Suprapubic skin (tissue), 4 donors: ENCODE measurements at places on chromosomes 1 and 21. TPM values are rescaled to one million over a fixed set of nuclear protein-coding genes. Genes with fewer than 3 reads are reported as not detected.

Gene USP16
- 27.7 TPM for total RNA-seq

Gene AADACL4
- not detected for total RNA-seq

Gene AMY2A
- total RNA-seq = not detected

Gene KCNE2
- not detected for total RNA-seq

Gene C1orf115
- total RNA-seq = 24.5 TPM

Gene MNDA
- total RNA-seq = 2.0 TPM

Gene OR6N1
- total RNA-seq = not detected

Gene PRAMEF26
- total RNA-seq = not detected

Gene ZYG11A
- total RNA-seq = not detected

Gene ARID4B
- 35.7 TPM for total RNA-seq

Gene MIA3
- total RNA-seq = 44.0 TPM

Gene ILDR2
- total RNA-seq = 0.47 TPM

GRCh38 chr1:199780948-199781670 lies 246.4 kb upstream of the NR5A2 start:
- H3K4me1 ChIP-seq = no peaks in the 10 kb centered on the region
- no peak for DNase-seq
- H3K27me3 ChIP-seq = no peaks in the 10 kb centered on the region
- H3K4me3 ChIP-seq = no peak overlapping the region

DNA sequence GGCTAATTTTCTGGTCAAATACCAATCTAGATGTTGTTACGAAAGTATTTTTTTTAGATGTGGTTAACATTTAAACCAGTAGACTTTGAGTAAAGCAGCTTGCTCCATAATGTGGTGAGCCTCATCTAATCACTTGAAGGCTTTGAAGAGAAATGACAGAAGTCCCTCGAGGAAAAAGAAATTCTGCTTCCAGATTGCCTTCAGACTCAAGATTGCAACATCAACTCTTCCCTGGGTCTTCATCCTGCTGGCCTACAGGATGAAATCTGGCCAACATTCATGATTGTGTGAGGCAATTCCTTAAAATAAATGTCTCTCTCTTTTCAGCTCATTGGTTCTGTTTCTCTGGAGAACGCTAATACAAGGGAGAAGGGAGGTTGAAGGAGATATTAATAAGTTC lies 32.5 kb upstream of the SSX2IP start:
- no peaks in the 10 kb centered on the region for H3K36me3 ChIP-seq
- H3K27me3 ChIP-seq = no peaks in the 10 kb centered on the region
- no peak overlapping the region for H3K27ac ChIP-seq

- H3K4me3 ChIP-seq = no peak overlapping the region
- no peak overlapping the region for H3K27ac ChIP-seq
- no peaks in the 10 kb centered on the region for H3K36me3 ChIP-seq
- no peaks in the 10 kb centered on the region for H3K4me1 ChIP-seq
- H3K27me3 ChIP-seq = no peaks in the 10 kb centered on the region
Measured at GRCh38 chr1:101175886-101176285, 60.9 kb upstream of the S1PR1 start.

DNA sequence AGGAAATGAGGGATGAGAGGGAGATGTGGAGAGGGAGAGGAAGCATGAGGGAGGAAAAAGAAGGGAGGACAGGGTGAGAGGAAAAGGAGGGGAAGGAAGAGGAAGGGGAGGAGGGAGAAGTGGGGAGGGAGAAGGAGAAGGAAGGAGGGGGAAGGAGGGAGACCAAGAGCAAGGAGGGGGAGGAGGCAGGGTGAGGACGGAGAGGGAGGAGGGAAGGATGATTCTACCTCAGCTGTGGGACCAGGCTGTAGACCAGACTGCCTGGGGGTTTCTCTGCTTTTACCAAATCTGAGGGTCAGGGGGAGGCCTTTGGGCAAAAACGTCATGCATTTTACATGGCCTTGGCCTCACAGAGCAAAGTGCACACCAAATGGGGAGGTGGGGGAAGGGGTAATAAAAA lies 94.5 kb downstream of the KCND3 start:
- no peak for DNase-seq
- no peak overlapping the region for H3K4me3 ChIP-seq
- peaks cover 19% of the 10 kb centered on the region for H3K27me3 ChIP-seq
- no peaks in the 10 kb centered on the region for H3K36me3 ChIP-seq
- H3K27ac ChIP-seq = no peak overlapping the region

- H3K36me3 ChIP-seq = no peaks in the 10 kb centered on the region
- no peak overlapping the region for H3K27ac ChIP-seq
- H3K27me3 ChIP-seq = peaks cover 14% of the 10 kb centered on the region
- DNase-seq = no peak
Measured at GRCh38 chr1:20575541-20576336, 13.2 kb upstream of the CDA start.

DNA sequence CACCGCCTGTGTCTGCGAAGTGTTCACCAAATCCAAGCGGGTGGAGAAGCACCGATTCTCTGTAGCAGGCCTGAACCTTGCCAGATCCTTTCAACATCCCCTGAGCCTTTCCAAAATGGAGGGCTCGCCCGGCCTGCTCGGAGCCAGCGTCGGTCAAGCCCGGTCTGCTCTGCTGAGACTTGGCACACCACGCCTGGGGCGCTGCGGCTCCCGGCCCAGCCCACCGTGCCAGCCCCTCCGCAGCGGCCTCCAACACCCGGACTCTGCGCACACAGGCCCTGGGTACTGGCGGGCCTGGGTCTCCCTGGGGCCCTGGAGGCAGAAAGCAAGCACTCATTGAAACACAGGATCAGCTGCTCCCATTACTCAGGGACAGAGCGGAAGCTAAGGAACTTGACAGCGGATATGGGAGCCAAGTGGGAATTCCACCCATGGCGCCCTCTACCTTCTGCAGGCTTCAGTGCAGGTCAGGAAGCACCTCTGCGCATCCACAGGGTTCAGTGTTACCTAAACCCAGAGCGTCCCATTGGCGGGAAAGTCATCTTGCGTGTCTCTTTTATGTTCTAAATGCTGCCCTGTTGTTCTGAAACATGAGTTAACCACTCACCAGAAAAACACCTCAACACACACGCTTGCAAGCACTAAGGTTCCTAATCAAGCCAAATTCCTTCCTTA lies 159.9 kb downstream of the ZBTB18 start:
- H3K27me3 ChIP-seq = peaks cover 6% of the 10 kb centered on the region
- no peak overlapping the region for H3K27ac ChIP-seq
- H3K4me1 ChIP-seq = peaks cover 4% of the 10 kb centered on the region
- no peaks in the 10 kb centered on the region for H3K36me3 ChIP-seq

DNA sequence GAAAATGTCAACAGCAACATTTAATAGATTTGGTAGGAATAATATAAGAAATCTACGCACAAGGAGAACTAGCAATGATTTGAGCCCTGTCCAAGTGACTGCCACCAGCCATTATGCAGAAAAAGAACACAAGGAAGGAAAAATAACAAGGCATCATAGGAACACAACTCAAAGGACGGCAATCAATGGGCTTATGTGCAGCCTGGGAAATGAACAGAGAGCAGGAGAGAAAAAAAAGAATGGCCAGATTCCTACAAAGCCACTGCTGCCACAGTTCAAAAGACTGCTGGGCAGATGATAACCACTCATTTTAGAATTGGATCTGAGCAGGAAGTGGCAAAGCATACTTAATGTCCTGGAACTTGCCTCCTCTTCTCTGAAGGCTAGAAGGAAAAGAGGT lies 274.3 kb upstream of the CAMK1G start:
- no peaks in the 10 kb centered on the region for H3K36me3 ChIP-seq
- no peak overlapping the region for H3K27ac ChIP-seq
- H3K4me3 ChIP-seq = no peak overlapping the region
- H3K4me1 ChIP-seq = no peaks in the 10 kb centered on the region
- no peak for DNase-seq

DNA sequence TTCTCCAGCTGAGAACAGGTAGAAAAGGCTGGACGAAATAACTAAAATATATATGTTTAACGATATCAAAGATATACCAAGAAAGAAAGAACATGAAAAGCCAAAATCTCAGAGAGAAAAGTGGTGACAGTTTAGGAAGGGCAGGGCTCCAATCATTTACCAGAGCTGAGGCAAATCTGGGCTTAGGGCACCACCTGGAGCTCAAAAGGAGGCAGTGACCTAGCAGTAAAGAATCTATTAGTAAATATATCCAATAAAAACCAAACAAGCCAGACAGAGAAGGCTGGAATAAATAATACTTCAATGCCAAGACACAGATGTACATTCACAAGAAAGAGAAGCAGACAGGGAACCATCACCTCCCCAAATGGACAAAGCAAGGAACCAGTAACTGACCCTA lies 43.5 kb downstream of the CHIA start:
- H3K4me3 ChIP-seq = no peak overlapping the region
- H3K36me3 ChIP-seq = no peaks in the 10 kb centered on the region
- no peaks in the 10 kb centered on the region for H3K4me1 ChIP-seq
- no peak for DNase-seq
- no peak overlapping the region for H3K27ac ChIP-seq
- H3K27me3 ChIP-seq = no peaks in the 10 kb centered on the region

- peak; percentile 64 for DNase-seq
- H3K4me3 ChIP-seq = no peak overlapping the region
- peaks cover 13% of the 10 kb centered on the region for H3K27me3 ChIP-seq
- no peaks in the 10 kb centered on the region for H3K36me3 ChIP-seq
- no peak overlapping the region for H3K27ac ChIP-seq
Measured at GRCh38 chr1:4108331-4108730, 208.3 kb upstream of the C1orf174 start.

- H3K4me1 ChIP-seq = no peaks in the 10 kb centered on the region
- H3K4me3 ChIP-seq = no peak overlapping the region
- no peaks in the 10 kb centered on the region for H3K36me3 ChIP-seq
- H3K27me3 ChIP-seq = peaks cover 10% of the 10 kb centered on the region
- H3K27ac ChIP-seq = no peak overlapping the region
Measured at GRCh38 chr1:201062511-201063091, 39.1 kb upstream of the KIF21B start.

DNA sequence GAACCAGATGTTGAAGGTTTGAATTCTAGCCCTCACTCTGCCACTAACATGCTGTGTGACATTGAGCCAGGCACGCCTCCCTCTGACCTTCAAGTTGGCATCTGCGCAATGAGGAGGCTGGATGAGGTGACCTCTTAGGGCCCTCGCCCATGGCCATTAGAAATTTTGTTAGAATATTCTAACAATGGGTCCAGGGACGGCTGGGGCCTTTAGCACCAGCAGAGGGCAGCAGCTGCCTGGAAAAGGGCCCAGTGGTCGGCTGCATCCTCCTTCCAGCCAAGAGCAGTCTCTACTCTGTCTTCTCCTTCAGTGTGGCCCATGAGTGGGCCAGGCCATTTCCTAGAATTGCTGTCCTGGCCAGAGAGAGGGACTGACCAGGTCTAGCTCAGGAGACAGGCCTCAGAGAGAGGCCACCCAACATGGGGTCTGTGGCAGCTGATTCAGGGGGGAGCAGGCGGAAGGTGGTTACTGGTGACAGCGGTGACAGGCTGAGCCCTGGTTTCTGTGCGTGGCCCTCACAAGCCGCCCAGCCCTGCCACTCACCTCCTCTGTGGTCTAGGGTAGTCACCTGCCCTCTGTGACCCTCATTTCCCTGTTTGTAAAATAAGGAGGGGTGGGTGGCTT lies 101.3 kb upstream of the ACTL8 start:
- peaks cover 68% of the 10 kb centered on the region for H3K36me3 ChIP-seq
- DNase-seq = no peak
- H3K4me3 ChIP-seq = no peak overlapping the region
- peaks cover 6% of the 10 kb centered on the region for H3K4me1 ChIP-seq
- no peak overlapping the region for H3K27ac ChIP-seq

DNA sequence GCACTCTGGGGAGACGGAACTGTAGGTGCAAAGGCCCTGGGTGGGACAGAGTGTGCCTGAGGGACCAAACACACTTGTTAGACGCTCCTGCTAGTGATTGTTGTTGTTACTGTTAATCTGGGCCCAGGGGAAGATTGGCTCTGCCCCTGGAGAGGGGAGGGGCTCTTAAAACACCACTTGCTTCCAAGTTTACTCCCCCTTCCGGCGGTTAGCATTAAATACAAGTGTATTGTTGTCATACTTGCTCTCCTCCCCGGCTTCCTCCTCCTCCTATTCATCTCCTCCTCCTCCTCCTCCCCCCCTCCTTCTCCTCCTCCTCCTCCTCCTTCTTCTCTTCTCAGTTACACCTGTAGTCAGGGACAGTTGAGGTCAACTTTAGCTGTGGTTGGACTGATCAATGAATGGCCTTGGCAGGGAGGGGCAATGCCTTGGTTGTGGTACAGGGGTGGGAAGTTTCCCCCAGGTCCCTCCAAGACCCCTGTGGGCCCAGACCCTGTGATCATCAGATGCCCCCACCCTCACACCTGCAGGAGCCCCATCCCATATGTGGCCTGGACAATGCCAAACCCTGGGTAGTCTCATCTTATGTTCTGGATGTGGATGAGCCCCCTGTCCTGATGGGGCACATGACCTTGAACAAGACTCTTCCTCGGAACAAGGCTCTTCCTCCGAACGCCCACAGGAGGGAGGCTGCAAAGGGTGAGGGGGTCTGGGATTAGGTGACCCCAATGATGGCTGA lies 217.3 kb downstream of the PTPRU start:
- no peaks in the 10 kb centered on the region for H3K4me1 ChIP-seq
- H3K4me3 ChIP-seq = no peak overlapping the region
- DNase-seq = peak; percentile 76
- H3K27me3 ChIP-seq = peaks cover 13% of the 10 kb centered on the region
- H3K27ac ChIP-seq = no peak overlapping the region

- DNase-seq = no peak
- peaks cover 3% of the 10 kb centered on the region for H3K4me1 ChIP-seq
- H3K27me3 ChIP-seq = no peaks in the 10 kb centered on the region
Measured at GRCh38 chr1:176073524-176074157, 133.4 kb downstream of the COP1 start.

GRCh38 chr1:76430531-76430930 lies 356.0 kb downstream of the ST6GALNAC3 start:
- no peak for DNase-seq
- no peaks in the 10 kb centered on the region for H3K36me3 ChIP-seq
- no peaks in the 10 kb centered on the region for H3K27me3 ChIP-seq
- no peak overlapping the region for H3K27ac ChIP-seq
- no peak overlapping the region for H3K4me3 ChIP-seq

GRCh38 chr21:33059380-33059841 lies 10.5 kb upstream of the OLIG1 start:
- no peak overlapping the region for H3K4me3 ChIP-seq
- no peak overlapping the region for H3K27ac ChIP-seq
- no peaks in the 10 kb centered on the region for H3K4me1 ChIP-seq
- peaks cover 61% of the 10 kb centered on the region for H3K27me3 ChIP-seq
- DNase-seq = no peak
- no peaks in the 10 kb centered on the region for H3K36me3 ChIP-seq
